Activated effector memory CD4-positive, alpha-beta T cell treated with anti-CD3 and anti-CD28 coated beads, Interleukin-2, amount 50 U/mL, for 16 hours (primary cell): ENCODE measurements at places on chromosomes 7 and 10.
A peak's percentile ranks its signal among the peaks of the same experiment; 100 is the strongest.

GRCh38 chr10:116007256-116007891, 265.6 kb downstream of the GFRA1 start:
- no peak for DNase-seq

GRCh38 chr7:74103219-74103772, 19.7 kb downstream of the LIMK1 start:
- no peak for DNase-seq

DNA sequence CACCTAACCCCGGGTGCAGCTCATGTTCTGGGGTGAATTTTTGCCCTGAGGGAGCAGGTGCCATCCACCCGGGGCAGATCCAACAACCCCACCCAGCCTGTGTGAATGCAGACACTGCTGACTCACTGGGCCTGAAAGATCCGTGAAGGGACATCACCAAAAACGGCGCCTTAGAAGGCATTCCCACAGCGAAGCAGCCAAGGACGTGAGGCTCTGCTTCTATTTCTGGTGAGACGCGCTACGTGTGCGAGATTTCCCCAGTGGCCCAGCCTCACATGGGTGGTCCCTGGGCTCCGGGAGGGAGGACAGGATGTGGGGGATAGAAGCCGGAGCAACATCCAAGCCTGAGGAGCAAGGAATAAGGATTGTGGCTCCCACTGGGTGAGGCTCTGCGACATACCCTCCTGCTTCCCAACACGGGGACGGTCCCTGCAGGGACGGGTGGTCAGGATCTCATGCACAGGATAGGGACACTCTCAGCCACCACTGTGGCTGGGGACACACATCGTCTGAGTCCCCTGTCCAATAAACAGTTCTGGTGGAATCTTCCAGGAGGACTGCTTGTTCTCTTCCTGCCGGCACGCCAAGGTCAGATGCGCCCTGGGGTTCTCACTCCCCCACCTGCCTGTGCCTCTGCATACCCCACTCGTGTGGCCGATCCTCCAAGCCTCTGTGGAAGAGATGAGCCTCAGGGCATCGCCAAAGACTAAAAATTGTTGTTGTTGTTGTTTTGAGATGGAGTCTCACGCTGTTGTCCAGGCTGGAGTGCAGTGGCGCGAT, 70.2 kb downstream of the ZRANB1 start:
- DNase-seq: no peak

DNA sequence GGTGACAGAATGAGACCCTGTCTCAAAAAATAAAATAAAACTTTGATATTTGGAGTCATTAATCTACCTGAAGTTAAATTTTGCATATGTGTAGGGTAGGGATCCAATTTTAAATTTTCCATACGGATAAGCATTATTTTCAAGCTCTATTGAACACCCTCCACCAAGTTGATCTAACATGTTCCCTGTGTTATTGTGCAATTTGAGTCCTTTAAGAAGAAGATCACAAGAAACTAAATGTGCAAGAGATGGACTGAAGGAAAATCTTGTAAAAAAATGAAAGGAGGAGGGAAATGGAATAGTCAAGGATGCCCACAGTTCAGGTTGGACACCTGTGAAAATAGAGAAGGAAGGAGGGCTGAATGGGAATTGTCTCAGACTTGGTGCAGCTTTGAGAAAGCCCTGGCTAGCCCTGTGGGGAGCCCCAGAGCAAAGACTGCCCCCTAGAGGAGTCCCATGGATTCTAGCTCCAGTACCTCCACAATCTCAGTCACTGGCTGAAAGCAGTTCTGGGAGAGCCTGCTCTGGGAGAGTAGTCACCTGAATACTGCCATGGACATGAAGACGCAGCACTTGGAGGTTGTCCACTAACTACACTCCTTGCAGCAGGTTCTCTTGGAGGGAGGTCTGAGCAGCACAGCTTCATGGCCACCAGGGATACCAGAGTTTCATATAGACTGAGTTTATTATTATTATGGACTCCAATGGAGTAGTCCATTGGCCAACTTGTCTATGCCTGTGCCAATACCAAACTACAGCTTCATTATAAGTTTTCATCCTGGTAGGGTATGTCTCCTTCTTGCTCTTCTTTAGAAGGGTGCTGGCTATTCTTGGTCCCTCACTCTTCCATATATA, 5.7 kb upstream of the TIAL1 start:
- DNase-seq: peak; percentile 69

DNA sequence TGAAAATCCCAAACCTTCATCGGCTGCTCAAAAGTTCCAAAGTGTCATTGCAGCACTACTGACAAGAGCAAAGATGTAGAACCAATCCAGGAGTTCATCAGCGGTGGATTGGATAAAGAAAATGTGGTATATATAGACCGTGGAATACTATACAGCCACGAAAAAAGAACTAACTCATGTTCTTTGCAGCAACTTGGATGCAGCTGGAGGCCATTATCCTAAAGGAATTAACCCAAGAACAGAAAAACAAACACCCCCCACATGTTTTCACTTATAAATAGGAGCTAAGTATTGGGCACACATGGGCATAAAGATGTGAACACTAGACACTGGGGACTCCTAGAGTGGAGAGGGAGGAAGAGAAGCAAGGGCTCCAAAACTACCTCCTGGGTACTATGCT, 31.6 kb downstream of the PHYH start:
- DNase-seq: no peak

- DNase-seq: no peak
These were observed 410.8 kb downstream of the MDFIC start for GRCh38 chr7:115332691-115333090.

DNA sequence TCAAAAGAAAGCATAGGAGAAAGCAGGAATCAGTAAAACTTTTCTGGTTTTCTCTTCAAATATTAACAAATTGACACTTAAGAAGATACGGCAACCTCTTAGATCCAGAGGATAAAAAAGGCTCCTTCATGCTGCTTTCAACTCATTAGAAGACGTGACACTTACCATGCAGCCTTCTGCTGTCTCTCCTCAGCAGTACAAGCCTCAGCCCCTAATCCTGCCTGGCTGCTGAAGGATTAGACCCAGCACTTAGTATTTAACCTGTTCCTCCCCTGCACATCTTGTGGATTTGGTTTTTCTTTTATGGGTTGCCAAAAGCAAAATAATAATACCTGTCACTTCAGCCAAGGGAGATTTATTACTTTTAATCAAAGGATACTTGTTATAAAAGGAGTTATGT, 108.4 kb downstream of the LYZL1 start:
- DNase-seq: no peak

- no peak for DNase-seq
These were observed 89.3 kb downstream of the ZMYND11 start for GRCh38 chr10:224571-224970.

DNA sequence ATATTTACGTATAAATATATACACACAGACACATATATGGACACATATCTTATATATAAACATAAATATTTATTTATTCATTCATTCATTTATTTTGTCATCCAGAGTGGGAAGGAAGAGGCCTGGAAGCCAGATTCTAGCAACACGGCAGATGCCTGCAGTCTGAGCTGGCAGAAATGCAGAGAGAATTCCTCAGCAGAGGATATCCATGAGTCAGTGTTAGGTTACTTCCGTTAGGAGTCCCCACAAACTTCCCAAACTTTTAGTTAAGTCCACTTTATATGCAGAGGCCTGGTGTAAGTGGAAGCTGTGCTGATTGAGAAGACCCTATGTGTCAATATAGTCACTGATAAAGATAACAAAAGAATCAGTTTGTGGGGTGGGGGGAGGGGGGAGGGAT, 89.6 kb downstream of the PPP1R17 start:
- no peak for DNase-seq

DNA sequence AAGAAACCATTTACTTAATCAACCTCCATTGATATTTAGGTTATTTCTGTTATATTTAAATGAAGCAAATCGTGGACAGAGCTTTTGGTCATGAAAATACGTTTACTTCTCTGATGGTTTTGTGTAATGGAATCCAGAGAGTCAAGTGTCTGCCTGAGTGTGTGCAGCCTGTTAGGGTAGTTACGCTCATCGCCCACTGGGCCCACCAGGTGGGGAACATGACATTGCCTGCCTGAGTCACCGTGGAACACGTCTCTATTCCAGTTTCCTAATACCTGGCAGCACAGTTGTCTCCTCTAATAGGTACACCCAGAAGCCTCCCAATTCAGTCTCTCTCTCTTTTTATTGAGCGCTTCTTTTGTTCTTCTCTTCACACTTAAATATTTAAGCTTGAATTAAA, 91.0 kb downstream of the ADCY1 start:
- DNase-seq: peak; percentile 50

GRCh38 chr7:26348234-26348851, 56.7 kb downstream of the SNX10 start:
- DNase-seq: no peak
